Stimulated activated CD8-positive, alpha-beta memory T cell treated with anti-CD3 and anti-CD28 coated beads, Interleukin-15, amount 100 ng/mL, for 4 hours (primary cell): ENCODE measurements at places on chromosomes 1 and 21.

- no peak for DNase-seq
Observed at GRCh38 chr1:100065183-100065968, 67.4 kb downstream of the SASS6 start.

GRCh38 chr1:234527346-234527745 lies 48.4 kb upstream of the TARBP1 start:
- no peak for DNase-seq

DNA sequence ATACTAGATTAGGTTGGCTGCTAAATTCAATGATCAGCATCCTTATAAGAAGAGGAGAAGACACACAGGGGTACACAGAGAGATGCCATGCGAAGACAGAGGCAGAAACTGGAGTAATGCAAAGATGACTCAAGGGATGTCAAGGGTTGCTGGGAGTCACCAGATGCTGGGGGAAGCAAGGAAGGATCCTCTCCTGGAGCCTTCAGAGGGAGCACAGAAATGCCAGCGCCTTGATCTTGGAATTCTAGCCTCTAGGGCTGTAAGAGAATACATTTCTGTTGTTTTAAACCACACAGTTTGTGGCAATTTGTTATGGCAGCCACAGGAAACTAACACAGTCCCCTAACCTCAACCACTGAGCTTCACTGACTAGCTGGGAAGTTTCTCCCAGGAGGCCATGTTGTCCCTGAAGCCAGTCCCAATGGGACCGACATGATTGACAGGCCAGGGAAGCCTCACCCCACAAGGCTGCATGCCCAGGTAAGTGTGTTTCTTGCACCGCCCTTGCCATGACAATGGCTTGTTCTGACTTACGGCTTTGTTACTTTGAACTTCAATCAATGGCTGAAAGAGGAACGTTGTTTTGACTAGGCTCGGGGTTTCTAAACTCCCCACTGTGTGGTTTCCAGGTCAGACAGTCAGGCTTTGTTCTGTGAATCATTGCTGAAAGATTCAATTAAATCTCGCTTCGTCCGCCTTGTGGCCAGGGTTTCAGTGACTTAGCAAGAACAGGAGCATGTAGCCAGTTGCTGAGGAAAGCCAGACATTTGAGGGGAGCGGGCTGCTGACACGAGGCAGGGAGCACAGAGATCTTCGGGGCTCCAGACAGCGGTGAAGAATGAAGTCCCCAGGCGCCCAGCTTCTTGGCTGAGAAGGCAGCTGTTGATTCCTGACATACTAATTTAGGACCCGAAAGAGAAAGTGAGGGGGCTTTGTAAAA lies 62.3 kb downstream of the RUNX1 start:
- DNase-seq: peak; percentile 42

DNA sequence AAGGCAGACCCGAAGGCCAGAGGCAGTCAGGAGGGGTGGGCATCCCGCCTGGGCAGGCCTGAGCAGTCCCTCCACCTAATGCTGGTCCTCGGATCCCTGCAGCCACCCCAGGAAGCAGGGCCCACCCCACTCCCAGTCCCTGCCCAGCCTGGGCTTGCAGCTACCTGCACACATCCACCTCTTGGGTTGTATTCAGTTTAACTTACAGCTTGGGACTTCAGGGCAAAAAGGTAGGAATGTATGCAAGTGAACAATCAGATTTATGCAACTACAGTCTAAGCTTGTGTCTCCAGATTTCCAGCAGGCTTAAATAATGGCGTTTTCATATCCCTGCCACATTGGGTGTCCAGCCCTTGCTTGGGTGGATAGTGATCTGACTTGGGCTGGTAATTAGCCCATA lies 17.4 kb downstream of the LDLRAP1 start:
- DNase-seq: no peak

- no peak for DNase-seq
Observed at GRCh38 chr1:56901716-56902115, 47.1 kb downstream of the C8A start.

GRCh38 chr1:179228783-179229213 lies 679 bp downstream of the ABL2 start:
- DNase-seq: peak; percentile 1

DNA sequence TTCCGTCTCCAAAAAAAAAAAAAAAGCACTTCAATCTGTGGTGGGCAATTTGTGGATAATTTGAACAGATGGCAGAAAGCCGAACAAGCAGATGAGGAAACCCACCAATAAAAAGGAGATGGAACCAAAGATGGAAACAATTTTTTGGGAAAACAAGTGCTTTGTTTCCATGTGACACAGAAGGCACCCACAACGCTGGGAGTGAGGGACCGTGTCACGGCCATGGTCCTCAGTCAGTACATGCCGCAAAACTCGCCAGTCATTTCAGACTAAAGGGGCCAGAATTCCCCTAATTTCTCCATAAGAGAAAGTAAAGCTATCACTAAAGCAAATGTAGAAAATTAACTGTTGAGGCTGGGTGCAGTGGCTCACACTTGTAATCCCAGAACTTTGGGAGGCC lies 5.0 kb downstream of the CCNL2 start:
- no peak for DNase-seq

DNA sequence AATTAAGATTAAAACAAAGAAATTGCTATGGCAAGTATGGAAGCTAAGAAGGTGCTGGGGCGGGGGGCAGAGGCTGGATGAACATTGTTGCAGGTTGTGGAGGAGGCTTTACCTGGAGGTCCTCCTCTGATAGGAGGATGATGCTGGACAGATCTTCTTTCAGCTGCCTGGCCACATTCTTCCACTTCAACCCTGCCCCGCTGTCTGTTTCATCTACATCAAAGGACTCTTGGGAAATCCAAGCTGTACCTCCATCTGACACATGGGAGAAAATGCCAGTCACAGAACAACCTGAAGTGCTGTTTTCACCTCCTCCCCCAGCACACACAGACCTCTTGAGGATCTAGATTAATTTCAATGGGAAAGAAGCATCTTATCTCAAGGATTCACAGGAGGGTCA lies 5.3 kb downstream of the DFFA start:
- no peak for DNase-seq

DNA sequence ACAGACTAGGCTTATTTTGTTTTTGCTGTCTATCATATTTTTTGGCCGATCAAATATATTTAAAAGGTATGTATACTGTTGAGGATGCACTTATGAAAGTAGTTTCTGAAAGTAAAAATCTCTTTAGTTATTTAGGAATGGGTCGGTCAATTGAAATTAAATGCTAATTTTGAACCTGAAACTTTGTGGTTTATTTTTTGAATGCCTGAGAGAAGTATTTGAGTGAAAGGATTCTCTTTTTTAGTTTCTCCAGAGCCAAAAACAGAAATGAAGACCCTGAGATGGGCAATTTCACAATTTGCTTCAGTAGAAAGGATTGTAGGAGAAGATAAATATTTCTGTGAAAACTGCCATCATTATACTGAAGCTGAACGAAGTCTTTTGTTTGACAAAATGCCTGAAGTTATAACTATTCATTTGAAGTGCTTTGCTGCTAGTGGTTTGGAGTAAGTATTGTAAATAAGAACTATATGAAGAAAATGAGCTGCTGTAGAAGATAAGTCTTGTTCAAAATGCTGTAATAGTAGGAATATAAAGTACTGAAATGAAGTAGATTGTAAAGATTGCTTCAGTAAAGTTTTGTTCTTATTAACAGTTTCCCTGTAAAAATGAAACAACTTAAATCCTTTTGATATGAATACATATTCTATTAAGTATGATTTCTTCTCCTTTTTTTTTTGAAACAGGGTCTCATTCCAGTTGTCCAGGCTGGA lies 11.5 kb downstream of the USP1 start:
- DNase-seq: no peak

DNA sequence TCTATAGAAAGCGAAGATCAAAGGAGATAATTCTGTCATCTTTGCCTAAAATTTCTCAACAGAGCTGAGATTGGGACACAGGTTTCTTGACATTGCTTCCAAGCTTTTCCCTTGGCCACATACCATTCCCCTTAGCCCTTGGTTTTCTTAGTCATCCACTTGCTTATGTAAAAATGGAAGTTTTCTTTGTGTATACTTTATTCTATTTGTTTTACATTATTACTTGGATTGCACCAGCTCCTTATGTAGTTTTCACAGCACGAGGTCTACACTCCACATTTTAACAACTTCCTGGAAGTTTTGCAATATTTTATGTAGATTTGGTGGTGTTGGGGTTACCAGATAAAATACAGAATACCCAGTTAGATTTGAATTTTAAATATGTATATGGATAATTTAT lies 129.8 kb downstream of the PLA2G4A start:
- no peak for DNase-seq

GRCh38 chr1:194952171-194952570 lies 1656.1 kb downstream of the KCNT2 start:
- DNase-seq: no peak

GRCh38 chr1:161166669-161167548 lies 683 bp downstream of the PPOX start:
- DNase-seq: no peak

DNA sequence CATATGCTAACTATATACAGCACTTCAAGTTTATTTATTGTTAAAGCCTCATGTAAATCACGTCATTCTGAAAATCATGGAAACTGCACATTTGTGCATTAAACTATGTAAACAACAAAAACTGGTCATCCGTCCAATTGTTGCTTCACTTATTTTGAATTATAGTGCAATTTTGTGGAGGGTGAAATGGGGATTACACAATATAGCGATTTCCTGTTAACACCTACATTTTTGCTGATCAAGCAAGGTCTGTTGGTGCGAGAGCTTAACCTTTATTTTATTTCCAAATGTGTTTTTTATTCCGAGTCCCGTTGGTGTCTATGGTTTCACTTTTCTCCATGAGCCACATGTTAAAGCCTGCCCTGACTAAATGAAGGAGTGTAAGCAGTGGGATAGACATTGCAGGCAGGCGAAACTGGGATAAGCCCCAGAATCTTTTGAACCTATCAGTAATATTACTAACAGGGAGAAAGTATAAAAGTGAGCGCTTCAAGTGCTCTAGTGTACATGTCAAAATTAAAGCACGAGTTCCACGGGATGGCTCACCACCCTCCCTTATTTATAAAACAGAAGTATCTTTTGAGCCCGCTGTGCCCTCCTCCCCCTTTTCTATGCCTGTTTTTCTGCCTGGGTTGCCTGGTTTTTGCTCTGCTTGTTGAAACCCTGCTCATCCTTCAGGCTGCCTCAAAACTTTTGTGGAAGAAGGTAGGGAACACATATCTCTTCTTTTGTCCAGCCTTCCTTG lies 120.7 kb downstream of the NFIA start:
- DNase-seq: no peak

GRCh38 chr1:191912517-191912916 lies 245.7 kb upstream of the RGS18 start:
- no peak for DNase-seq

DNA sequence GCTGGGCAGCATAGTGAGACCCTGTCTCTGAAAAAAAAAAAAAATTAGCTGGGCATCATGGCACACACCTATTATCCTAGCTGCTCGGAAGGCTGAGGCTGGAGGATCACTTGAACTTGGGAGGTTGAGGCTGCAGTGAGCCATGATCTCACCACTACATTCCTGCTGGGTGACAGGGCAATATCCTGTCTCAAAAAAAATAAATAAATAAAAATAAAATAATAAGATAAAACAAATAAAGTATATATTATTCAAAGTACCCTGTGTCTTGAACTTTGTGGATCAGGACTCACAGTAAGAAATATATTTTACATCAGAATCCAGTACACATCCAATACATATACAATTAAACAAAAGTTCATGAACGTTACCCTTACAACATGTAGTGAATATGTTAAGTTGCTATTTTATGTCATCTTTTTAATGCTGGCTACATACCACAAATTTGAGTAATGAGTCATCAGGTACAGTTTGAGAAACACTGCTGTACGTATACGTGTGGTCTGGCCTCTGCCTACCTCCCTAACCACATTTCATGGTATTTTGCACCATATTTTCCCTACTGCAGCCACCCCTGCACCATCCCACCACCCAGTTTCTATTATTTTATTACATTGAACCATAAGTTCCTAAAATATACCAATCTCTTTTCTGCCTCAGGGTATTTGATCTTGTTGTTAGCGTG lies 4.4 kb downstream of the NME7 start:
- DNase-seq: no peak

DNA sequence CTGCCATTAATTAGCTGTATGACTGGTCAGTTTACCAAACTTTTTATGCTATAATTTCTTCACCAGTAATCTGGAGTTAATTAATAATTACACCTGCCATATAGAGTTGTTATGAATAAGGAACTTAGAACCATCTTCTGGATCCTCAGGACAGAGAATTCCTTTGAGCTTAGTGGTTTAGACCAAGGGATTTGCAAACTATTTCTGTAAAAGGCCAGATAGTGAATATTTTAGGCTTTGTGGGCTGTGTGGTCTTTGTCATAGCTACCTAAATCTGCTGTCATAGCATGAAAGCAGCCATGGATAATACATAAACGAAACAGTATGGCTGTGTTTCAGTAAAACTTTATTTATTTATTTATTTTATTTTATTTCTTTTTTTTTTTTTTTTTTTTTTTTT lies 9.0 kb downstream of the TIMM17A start:
- DNase-seq: no peak

DNA sequence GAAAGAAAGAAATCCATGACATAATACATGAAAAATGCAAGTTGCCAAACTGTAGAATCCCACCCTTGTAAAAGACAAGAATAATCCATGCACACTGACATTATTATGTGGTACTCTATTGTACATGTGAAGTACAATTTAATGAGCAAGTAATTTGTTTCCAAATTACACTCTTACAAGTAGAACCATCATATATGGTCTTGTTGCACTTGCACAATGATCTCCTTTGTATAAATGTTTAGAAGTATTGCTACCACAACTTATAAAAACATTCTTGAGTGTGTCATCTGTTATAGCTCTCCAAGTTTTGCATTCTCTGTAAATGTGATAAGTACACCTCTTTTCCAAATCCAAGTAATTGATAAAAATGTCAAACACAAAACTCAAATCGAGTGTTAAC lies 29.1 kb upstream of the ZNF281 start:
- DNase-seq: no peak

- DNase-seq: peak; percentile 55
Observed at GRCh38 chr1:9128520-9129265, at the start of gene GPR157. Gene GPR157, minus strand, starts transcription at chr1:9129102. Its CDS starts 75 bp downstream, at chr1:9129027.

GRCh38 chr21:33401630-33401992 lies 1.6 kb upstream of the IFNGR2 start:
- DNase-seq: no peak

DNA sequence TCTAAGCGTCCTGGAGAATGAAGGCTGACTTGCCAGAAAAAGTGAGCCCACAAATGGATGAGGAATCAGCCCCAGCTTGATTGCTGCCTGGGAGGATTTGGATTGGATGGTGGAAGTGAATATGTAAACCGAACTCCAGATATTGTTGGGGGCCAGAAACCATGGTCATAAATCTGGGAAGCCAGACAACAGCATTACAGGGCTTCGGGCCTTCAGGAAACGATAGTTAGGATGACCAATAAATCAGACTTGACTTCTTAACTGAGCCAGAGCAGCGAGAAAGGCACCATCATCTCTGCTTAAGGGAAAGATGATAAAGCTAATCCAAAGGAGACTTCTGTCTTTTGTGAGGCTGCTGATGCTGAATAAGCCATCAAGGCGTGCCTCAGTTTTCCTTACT lies 26.6 kb downstream of the FAM78B start:
- DNase-seq: no peak
